Urinary bladder (tissue), 4 donors: ENCODE measurements at places on chromosomes 12 and 14. TPM values are rescaled to one million over a fixed set of nuclear protein-coding genes. Genes with fewer than 3 reads are reported as not detected.
A peak's percentile ranks its signal among the peaks of the same experiment; 100 is the strongest.

LUM gene
- 745 TPM for polyA plus RNA-seq

PNMA1 gene
- polyA plus RNA-seq = 85.8 TPM

DNA sequence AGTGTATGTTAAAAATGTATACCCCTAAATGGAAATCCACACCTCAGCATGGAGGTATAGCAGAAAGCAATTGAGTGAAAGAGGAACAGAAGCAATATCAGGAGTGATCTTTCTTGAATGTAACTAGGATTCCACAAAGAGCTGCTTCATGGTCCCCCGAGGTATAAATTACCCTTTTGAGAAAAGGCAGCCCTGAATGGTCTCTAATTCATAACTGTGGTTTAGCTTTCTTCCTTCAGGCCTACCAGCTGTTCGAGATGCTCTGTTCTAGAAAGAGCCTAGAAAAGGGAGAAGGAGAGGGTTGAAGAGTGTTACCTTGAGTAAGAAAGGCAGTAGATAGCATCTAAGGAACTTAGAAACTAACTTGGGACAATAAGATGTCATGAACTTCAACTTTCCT lies 42.9 kb upstream of the CSRNP2 start:
- no peak for DNase-seq

GRCh38 chr12:59973515-59973914 lies 377.7 kb downstream of the SLC16A7 start:
- DNase-seq = no peak

DNA sequence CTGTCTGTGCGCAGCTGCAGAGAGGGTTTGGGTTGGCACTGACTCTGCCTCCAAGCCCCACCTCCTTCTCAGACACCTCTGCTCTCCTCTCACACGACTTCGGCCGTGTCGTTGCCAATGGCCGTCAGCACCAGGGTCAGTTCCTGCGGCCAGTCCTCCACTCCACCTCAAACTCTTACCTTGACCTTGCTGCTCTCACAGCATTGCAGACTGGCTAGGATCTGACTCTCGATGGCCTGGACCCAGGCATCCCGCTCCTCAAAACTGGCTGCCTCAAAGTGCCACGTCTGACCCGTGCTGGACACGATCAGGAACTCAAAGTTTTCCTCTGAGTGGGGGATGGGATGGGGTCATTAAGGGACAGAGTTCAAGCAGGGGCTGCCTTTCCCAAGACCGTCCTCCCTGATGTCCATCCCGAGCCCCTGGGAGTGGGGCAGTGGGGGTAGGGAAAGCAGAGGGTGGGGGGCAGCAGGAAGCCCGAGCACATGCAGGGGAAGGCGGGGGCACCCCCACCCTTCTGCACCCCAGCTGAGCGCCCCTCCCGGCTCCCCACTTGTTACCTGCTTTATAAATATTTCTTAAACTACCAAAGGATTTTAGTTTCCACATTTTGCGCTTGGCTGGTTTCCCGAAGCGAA lies 10.7 kb downstream of the AGAP2 start:
- DNase-seq = no peak

DNA sequence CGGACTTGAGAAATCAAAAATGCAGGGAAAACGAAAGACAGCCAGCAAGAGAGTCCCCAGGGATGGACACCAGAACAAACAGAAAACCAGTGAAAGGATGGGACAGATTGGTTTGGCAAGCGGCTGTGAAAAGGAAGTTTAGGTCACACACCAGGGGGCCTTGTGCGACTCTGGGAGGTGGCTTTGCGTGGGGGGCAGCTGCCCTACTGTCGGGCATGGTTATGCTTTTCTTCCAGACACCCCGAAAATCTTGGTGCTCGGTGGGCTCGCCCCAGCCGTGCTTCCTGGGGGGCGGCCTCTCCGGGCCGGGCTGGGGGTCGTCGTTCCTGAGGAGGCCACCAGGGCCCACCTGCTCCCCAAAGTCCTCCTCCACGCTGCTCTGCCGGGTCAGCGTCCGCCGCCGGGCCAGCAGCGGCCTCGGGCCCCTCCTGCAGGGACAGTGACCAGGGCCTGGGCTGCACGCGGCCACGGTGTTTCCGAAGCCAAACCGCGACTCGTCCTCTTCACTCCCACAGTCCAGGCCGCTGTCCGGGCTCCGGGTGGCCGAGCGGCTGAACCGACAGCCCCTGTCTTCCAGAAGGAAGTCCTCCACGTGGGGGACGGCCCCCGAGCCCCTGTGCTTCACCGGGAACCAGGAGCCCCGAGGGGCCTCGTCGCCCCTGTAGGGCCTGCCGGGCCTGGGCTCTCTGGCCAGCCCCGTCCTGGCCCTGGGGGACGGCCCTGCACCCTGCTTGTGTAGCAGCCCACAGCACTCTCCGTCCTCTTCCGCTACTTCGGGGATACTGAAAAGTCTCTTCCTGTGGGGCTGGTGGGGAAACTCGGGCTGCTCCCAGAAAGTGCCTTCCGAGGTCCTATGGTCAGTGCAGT lies 86.5 kb downstream of the PIWIL1 start:
- no peak for DNase-seq

GRCh38 chr14:64503434-64504309 lies at the start of gene ZBTB25:
TSS of gene ZBTB25 (minus strand) at chr14:64503838. CDS start at chr14:64490533, 13,305 bp downstream.
- peak; percentile 79 for DNase-seq

DNA sequence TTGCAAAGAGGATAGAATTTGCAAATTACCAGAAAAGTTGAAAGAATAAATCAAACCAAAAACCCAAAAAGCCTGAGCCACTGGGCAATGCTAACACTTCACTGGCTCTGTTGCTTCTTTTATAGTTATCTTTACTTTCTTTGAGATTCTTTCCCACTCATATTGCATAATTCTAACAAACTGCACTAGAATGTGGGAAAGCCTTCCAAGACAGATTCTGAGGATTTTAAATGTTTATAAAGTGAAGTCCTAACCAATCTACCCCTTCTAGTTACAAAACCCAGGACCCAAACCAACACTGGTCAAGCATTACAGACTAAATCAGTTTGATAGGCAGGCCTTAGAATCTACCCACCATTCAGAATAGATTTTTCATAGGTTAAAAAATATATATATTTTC lies 150.9 kb downstream of the MED13L start:
- DNase-seq = no peak

DNA sequence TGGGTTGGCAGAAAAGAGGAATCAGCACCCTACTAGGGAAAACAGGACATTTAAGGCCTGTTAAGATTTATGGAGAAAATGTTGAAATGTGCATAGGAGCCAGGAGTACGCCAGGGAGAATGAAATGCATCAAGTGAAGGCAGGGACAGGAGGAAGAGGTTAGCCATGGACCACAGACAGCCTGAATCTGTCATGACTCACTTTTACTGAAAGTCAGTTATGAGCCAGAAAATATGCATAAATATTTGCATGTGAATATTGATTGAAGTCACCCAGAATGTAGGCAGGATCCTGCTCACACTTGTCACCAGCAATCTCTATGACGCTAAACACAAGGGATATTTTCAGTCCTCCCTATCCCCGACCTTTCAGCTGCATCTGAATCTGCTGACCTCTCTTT lies 25.1 kb upstream of the CDK17 start:
- no peak for DNase-seq

DNA sequence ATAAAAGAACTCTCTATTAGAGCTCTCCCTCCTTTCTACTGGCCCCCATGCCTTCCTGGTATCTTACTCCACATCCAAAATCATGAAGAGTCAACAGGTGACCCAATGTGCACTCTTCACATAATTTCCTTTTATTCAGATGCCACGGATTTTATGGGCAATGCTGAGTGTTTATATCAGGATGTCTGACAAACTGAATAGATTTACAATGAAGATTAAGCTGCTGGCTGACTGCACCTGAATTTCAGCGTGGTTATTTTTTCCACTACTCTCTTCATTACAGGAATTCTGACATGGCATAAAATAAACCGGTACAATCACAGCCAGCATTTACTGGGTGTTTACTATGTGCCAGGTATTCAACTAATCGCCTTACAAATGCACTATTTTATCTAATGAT lies 29.4 kb upstream of the CERS5 start:
- DNase-seq = no peak

- no peak for DNase-seq
These were observed 461.1 kb downstream of the LRIG3 start for GRCh38 chr12:58459191-58459590.

GRCh38 chr12:122182887-122183587 lies at the start of gene LRRC43:
TSS of gene LRRC43 (plus strand) at chr12:122183123. CDS start at chr12:122183145, 22 bp downstream.
- no peak for DNase-seq
